GM04503 (cell line): ENCODE measurements at places on chromosomes 7 and 10.

- no peak for DNase-seq
Observed at GRCh38 chr10:57222603-57223002, 861.5 kb upstream of the ZWINT start.

DNA sequence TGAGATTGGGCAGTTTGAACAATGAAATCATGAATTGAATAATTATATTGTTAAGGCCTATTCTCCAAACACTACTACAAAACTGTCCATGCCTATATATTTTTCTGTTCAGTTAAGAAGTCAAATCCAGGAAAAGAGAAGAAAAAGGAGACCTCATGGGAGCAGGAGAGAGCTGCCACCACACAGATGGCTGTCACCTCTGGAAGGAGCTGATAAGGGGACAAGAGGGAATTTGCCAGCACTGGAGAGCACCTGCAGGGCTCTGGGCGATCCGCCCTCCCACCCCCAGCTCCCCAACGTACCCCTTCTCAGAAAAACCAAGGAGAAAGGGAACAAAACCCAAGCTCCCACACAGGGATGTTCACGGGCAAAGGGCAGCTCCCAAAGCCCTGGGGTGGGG, 227.8 kb downstream of the TNS3 start:
- DNase-seq: no peak

- no peak for DNase-seq
Observed at GRCh38 chr10:123570898-123571515, 95.1 kb upstream of the GPR26 start.

GRCh38 chr10:102549549-102549948, 45.8 kb downstream of the SUFU start:
- no peak for DNase-seq

GRCh38 chr10:81026591-81026990, 488.9 kb downstream of the SH2D4B start:
- DNase-seq: no peak

GRCh38 chr10:103783681-103784080, 71.7 kb downstream of the SH3PXD2A start:
- DNase-seq: no peak

GRCh38 chr7:73526896-73527821, 5.1 kb upstream of the BAZ1B start:
- DNase-seq: no peak

DNA sequence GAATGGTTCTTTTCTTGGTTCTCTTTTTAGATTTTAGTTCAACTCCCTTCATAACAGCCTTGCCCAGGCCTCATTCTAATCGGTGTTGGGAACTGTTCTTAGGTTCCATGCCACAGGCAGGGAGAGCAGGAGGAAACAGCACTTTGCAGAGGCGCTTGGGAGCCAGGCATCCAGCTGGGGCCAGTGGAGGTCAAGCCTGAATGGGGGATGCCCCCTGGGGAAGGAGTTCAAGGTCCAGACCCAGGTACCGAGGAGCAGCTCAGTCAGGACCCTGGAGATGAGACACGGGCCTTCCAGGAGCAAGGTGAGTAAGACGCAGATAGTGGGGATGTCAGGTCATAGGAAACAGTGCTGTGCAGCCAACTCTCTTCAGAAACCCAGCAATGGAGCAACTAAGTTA, 4.5 kb downstream of the ZSCAN25 start:
- DNase-seq: no peak

- no peak for DNase-seq
Observed at GRCh38 chr10:11909618-11910017, 86.5 kb downstream of the PROSER2 start.

DNA sequence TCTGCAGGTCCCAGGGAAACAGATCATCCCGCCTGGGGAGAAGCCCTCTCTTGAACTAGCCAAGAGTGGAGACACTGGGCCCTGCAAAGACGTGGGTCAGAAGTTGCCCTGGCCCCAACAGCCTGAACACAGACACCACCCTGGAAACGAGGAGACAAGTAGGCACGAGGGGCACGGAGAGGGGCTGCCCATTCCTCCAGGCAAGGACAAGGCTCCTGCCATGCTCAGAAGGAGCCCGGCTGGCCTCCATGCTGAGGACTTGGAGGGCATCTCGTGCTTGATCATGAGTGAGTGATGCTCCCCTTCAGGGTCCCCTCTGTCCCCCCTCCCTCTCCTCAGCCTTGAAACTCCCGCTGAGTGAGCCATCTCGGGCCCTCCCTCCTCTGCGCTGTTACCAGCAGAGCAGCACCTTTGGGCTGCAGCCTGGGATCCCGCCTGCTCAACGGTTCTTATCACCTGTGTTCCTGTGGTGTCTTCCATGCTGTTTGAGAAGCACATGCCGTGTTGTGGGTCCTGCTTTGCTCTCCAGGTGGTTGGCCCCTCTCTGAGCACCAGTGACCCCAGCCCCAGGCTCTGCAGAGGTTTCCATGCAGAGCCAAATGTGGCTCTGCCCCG, 544.3 kb downstream of the TCERG1L start:
- DNase-seq: no peak

GRCh38 chr10:18140149-18140956, at the start of gene CACNB2:
TSS of gene CACNB2 (plus strand) at chr10:18140424.
- DNase-seq: no peak

- no peak for DNase-seq
Observed at GRCh38 chr7:158550394-158550700, 37.3 kb downstream of the PTPRN2 start.

DNA sequence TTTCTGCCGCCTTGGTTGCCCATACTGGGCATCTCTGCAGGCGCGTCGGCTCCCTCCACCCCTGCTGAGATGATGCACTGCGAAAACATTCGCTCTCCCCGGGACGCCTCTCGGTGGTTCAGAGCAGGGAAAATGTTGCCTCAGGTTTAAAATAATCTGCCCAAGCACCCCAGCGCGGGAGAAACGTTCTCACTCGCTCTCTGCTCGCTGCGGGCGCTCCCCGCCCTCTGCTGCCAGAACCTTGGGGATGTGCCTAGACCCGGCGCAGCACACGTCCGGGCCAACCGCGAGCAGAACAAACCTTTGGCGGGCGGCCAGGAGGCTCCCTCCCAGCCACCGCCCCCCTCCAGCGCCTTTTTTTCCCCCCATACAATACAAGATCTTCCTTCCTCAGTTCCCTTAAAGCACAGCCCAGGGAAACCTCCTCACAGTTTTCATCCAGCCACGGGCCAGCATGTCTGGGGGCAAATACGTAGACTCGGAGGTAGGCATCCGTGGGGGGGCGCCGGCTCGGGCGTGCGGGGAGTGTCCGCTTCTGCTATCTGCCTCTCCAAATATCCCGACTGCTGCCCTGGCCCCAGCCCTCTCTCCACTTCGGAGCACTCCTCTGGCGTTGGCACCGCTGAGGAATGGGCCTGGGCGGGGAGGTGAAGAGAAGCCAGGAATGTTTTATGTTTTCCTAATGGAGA, at the start of gene CAV1:
CAV1 (plus strand) TSS at position 428 of the 689 bp plus-strand sequence; CDS start at position 455, 27 bp downstream.
- DNase-seq: peak; percentile 88

- no peak for DNase-seq
Observed at GRCh38 chr10:49550563-49550962, 11.6 kb upstream of the ERCC6 start.

DNA sequence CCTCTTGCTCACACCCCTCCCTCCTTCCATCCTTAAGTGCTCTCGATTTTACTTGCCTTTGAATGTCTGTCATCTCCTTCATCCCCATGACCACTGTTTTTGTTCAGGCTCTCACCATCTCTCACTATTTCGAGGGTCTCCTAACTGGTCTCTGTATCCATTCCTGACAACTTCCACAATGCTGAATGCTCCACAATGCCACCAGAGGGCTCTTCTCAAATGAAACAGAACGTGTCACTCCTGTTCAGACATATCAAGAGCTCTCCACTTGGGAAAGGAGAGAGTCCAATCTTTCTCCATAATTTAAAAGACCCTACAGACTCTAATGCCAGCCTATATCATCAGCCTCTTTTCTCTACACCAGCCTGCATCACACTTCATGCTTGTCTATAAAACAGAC, 9.0 kb upstream of the SLC13A1 start:
- DNase-seq: no peak

DNA sequence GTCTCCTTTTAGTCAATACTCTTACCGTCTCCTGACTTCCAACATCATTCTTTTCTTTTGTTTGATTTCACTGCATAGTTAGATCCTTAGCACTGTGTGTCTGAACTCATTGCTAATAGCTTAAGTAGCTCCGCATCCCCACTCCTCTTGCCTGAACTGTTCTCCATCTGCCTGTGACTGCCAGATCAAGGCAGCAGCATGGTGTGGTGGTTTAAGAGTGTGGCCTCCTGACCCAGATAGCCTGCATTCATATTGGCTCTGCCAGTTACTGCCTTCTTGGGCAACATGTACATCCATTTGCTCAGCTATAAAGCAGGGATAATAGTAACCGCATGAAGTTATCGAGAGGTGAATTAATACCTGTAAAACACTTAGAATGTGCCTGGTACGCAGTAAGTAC, 50.8 kb downstream of the SUFU start:
- no peak for DNase-seq

GRCh38 chr7:113175525-113176104, 57.3 kb upstream of the SMIM30 start:
- DNase-seq: no peak

DNA sequence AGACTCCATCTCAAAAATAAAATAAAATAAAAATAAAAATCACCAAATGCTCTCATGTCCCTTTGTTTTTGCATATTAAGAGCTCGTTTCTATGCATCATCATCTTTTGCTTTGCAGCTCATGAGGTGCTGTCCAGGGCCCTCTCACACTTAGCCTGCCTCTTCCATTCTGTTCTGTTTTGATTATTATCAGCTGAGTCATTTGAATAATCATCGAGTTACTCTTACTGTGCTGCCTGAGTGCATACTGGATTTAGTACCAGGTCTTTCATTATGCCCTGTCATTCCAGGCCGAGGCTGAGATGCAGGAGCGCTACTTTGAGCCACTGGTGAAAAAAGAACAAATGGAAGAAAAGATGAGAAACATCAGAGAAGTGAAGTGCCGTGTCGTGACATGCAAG, 33.0 kb downstream of the UCMA start:
- DNase-seq: peak; percentile 25

DNA sequence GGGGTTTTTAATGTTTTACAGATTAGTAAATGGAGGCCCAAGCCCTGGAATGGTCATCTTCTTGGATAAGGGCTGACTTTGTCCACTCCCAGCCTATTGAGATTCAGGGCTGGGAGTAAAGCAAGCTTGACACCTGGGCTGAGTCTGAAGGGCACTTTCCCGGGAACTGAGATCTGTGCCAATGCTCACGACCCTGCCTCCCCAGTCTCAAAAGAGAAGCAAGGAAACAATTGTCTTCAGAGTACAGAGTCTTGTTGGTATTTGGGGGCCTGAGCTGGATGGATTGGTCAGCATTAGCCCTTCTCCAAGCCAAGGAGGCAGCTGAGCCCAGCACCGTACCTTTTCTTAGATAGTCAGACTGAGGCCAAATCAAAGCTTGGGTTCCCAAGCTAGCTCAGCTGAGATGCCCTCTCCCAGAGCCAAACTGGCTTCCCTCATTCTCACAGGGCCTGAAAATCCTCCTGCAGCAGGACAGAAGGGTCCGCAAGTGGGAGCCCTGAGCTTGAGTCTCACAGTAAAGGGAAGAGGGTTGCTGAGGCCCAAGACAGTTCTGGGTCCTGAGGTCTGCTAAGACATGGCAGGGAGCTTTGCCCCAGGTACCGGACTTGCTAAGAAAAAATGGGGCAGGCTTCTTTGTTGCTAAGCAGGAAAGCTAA, 3.7 kb downstream of the DDIT4 start:
- DNase-seq: no peak

GRCh38 chr7:136114966-136115762, 138.0 kb upstream of the MTPN start:
- DNase-seq: no peak

GRCh38 chr10:79176052-79176501, 107.3 kb downstream of the ZMIZ1 start:
- no peak for DNase-seq

- no peak for DNase-seq
Observed at GRCh38 chr7:42189535-42189934, 47.5 kb downstream of the GLI3 start.

- no peak for DNase-seq
Observed at GRCh38 chr7:130936202-130936931, 202.4 kb upstream of the KLF14 start.

DNA sequence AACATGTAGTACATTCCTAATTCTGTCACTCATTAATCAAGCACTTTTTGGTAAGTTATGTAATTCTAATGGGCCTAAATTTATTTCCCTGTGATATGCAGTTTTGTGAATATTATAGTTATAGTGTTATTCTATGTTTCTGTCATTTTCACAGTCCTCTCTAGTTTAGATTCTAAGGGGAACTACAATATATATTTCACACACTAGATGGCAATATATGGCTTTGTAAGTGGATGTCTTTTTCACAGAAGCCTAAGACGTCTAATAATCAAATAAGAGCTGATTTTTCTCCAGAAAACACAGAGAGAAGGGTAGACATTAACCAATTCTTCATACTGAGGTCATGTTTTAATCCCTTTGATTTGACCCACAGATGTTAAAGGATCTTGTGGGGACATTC, 18.0 kb downstream of the RNLS start:
- no peak for DNase-seq

DNA sequence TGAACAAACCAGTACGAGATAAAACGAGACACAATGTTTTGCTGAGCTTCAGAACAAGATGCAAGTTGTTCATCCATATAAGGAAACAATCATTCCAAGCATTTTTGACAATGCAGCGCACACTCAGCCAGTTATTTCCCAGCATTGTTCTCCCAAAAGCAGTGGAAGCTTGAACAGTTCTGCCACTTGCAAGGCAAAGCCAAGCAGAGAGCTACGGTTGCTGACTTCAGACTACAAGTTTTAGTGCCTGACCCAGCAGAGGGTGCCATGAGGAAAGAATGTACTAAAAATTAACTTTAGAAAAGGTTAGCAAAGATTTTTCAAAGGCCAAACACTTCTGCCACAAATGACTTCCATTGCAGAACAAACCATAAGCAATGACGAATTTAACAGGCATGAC, 152.5 kb downstream of the SLC25A13 start:
- no peak for DNase-seq

DNA sequence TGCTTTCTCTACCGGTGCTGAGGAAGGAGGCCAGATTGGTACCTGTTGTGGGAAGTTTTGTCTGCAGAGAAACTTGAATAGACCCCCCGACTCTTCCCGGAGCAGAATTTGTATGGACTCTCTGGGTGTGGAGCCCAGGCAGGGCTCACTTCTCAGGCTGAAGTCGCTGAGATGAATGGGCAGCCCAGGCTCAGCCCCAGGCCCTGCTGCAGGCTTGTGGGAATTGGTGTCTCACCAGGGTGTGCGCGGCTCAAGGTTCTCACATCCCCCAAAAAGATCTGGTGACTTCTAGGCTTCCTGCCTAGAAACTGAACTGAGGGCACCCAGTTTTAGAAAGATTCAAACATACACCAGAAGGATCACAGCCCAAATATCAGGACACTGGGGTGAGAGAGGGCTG, 103.5 kb downstream of the NEURL1 start:
- no peak for DNase-seq

- DNase-seq: no peak
Observed at GRCh38 chr7:150657526-150657925, 25.3 kb upstream of the GIMAP6 start.

DNA sequence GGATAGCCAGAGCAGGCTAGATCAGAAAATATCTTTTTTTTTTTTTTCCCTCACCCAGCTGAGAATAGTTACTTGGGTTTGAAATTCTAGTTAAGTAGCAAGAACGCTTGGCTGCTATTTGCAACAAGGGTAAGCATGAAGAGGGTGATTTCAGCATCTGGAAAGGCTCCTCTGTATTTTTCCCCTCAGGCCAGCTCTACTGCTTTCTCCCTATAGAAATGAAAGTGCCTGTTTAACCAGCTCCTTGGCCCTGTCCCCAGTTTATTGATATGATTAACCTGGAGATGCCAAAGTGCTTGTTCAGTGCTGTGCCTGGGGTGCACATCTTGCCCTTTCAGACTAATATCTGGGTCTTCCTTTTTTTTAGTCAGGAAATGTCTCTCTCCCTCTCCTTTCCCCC, 37.1 kb downstream of the AP3M1 start:
- DNase-seq: no peak

- DNase-seq: no peak
Observed at GRCh38 chr7:12623885-12624498, 53.5 kb downstream of the SCIN start.
